ENCODE measurements at places on chromosomes 16 and 17.

DNA sequence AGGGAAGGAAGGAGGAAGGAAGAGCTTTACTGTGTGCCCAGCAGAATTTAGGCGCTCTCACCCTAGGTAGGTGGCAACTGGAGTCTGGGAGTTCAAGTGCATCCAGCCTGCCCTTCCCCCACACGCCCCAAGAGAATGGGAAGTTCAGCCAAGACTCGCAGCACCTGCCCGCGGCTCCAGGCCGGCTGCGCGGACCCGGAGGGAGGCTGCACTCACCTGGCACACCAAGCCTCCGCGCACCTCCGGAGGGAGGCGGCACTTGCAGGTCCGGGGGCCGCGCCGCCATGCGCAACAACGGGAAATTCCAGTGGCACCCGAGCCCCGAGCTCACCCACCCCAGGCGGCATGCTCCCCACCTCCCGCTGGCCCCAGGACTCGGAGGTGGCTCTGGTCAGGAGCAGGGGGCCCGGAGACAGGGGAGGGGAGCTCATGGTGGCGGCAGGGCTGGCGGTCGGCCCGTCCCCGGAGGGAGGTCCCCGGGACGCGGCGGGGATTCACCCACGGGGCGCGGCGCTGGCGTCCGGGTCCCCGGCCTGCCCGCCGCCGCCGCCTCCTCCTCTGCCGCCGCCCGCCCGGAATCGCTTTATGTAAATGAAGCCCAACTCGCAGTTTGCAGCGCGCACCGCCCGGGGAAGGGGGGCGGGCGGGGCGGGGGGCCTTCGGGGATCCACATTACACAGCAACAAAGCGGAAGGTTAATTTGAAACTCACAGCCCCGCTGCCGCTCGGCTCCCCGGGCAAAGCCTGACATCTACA lies at the start of gene ZFHX3:
Gene ZFHX3, minus strand, starts transcription at position 593 of the 756 bp plus-strand sequence. CDS start 87,983 bp downstream, outside the sequence.
- DNase-seq, result no peak

DNA sequence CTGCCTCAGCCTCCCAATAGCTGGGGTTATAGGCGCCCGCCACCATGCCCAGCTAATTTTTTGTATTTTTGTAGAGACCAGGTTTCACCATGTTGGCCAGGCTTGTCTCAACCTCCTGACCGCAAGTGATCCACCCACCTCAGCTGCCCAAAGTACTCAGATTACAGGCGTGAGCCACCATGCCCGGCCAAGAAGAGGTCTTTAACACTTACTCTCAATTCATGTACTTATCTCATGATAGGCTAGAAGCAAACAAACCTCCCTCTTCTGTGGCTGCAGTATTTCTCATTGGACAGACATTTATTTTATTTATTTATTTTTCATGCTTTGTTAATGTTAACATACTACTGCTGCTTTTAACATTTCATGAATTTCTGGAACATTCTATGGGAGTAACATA lies 7.0 kb upstream of the NT5C start:
- no peak for DNase-seq

DNA sequence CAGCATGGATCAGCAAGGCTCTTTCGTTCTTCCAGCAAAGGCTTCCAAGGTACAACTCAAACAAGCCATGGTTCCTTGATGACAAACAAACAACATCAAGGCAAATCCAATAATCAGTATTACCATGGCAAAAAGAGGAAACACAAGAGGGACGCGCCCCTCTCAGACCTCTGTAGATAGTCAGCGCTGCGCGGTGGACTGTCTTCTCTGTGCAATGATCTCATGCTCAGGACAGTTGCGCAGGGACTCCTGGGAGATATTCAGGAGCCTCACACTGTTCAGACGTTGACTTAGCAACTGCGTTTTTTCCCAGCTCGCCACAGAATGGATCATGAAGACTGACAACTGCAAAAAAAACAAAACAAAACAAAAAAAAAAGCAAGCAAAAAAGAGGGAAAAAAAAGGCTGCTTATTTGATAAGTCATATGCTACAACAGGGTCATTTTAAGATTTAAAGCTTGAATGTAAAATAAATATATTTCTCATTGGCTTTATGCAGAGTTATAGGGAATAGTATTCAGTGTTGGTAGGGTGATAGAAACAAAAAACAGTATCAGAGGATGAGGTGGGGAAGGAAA lies 37.1 kb upstream of the ADCY7 start:
- no peak for DNase-seq

- DNase-seq, result no peak
These were observed 40.4 kb upstream of the PRKCB start for GRCh38 chr16:23795378-23795777.

DNA sequence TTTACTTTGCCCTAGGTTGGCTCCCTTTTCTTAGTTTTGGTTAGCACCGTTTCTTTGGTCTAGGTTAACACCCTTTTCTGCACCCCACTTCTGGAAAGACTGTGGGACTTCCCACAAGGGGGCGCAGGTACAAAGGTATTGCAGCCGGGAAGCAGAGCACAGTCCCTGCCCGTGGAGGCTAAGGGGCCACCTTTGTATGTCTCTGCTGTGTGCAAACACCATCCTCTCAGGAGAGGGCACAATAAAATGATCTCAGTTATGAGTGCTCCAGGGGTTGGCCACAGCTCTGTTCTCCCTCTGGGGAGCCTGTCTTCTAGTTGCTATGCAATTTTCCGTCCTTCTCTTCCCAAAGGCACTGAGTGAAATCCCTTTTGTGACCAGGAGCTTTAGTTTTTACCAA lies 28.4 kb upstream of the TMC5 start:
- no peak for DNase-seq
